ENCODE measurements at places on chromosomes 5 and 9.

DNA sequence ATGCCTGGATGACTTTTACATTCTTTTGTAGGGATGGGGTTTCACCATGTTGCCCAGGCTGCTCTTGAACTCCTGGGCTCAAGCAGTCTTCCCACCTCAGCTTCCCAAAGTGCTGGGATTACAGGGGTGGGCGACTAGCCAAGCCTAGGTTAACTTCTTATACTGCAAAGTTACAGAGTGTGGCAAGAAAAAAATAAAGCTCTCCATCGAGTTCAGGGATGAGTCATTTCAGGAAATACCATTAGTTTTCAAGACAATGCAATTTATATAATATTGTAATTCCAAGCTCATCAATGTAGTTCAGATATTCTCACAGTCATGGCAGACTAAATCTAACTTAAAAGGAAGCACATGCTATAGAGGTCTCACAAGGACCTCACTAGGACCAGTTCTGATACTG lies 11.5 kb upstream of the ABO start:
- DNase-seq = no peak
- no peak overlapping the region for H3K4me3 ChIP-seq
- no peaks in the 10 kb centered on the region for H3K4me1 ChIP-seq
- no peaks in the 10 kb centered on the region for H3K36me3 ChIP-seq
- peaks cover 25% of the 10 kb centered on the region for H3K27me3 ChIP-seq

DNA sequence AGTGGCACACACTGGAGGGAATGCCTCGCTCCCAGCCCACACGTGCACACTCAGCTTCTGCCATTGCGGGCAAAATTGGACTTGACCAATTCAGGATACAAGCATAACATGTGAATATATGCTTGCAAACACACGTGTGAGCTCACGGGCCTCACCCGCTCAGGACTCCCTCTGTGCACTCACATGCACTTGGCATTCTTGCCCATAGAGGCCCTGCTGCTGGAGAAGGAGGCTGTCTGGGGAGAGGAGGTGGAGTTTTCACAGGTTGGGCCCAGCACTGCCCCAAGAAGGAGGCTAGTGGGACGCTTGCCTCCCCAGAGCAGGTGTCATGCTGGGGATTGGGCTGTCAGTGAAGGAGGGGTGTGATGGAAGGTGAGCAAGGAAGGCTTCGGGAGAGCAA lies 1.7 kb downstream of the MYMK start:
- no peak for DNase-seq
- no peak overlapping the region for H3K4me3 ChIP-seq
- no peaks in the 10 kb centered on the region for H3K36me3 ChIP-seq
- no peak overlapping the region for H3K27ac ChIP-seq
- H3K4me1 ChIP-seq = no peaks in the 10 kb centered on the region

GRCh38 chr9:6785682-6786081 lies 27.9 kb downstream of the KDM4C start:
- H3K36me3 ChIP-seq = no peaks in the 10 kb centered on the region
- no peak for DNase-seq
- no peak overlapping the region for H3K4me3 ChIP-seq
- no peaks in the 10 kb centered on the region for H3K4me1 ChIP-seq

DNA sequence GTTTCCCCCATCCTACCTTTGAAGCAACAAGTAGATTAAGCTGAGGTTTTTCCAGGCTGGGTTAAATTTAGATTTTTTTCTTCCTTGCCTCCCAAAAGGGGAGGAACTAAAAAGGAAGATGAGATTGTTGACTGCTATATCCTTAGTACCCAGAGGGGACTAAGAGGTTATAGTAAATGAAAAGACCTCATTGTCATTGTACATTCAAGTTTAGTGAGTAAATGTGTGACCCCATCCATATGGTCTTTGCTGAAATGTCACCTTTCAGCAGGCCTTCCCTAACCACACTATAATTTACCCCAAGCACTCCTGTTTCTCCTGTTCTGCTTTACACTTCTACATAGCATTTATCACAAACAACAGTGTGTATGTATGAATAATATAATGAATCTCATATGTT lies 35.8 kb upstream of the CHD1 start:
- H3K36me3 ChIP-seq = no peaks in the 10 kb centered on the region
- DNase-seq = no peak
- no peaks in the 10 kb centered on the region for H3K4me1 ChIP-seq
- no peak overlapping the region for H3K4me3 ChIP-seq
- no peak overlapping the region for H3K27ac ChIP-seq
- no peaks in the 10 kb centered on the region for H3K27me3 ChIP-seq

- no peak overlapping the region for H3K27ac ChIP-seq
- no peak overlapping the region for H3K4me3 ChIP-seq
- no peak for DNase-seq
- H3K27me3 ChIP-seq = no peaks in the 10 kb centered on the region
- 0 out of 2 replicates have a peak, but pooled peaks cover 4% of the 10 kb centered on the region for H3K4me1 ChIP-seq
These were observed 551.8 kb upstream of the ZNF608 start for GRCh38 chr5:125298258-125298657.

GRCh38 chr9:83965350-83966208 lies 14.4 kb downstream of the HNRNPK start:
- H3K4me1 ChIP-seq = peaks cover 21% of the 10 kb centered on the region
- no peaks in the 10 kb centered on the region for H3K27me3 ChIP-seq
- peaks cover 23% of the 10 kb centered on the region for H3K36me3 ChIP-seq
- H3K27ac ChIP-seq = peak overlapping the region; percentile 73

All from PC-9 (cell line).